ENCODE measurements at places on chromosomes 5 and 9.

DNA sequence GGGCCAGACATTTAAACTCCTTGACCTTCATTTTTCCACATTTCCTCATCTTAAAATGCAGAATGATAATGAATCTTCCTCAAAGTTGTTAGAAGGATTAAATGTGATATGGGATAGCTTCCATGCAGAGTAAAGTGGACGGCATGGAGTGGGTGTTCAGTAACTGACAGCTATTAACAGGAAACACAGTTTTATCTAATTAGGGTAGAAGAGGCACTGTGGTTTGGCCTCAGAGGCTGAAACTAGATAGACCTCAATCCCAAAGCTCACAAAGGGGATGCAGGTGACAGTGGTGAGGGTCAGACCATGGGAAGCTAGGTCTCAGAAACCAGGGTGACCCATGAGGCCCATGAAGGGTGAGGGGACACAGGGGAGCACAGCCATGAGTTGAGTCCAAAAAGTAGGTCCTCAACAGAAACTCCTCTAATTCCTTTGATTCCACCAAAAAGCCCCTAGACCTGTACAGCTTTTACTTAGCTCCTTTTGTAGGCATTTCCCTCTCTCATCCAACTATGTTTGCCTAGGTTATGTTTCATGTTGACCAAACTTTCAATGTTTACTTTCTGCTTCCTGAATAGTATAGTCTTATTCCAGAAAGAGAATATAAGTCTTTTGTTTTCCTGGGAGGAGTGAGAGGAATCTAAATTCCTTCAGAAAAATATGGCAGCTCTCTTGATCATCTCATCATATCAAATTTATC lies 27.9 kb upstream of the GLDC start:
- no peak for DNase-seq

DNA sequence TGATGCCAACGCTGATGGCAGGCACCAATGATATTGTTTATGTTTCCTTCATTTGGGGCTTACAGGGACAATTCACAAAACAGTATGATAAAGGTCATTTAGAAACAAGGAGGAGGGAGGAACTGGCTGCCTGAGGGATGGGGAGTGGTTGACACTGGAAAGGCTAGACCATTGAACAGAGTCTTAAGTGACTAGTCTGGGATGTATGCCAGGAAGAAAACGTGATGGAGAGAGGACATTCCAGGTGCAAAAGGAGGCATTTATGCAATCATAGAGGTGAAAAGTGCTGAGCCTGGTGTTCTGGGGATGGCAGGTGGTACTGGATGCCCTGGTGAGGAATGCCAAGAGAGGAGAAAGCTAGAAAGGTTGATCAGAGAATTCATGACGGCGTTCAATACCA lies 153.4 kb downstream of the ZNF462 start:
- no peak for DNase-seq

DNA sequence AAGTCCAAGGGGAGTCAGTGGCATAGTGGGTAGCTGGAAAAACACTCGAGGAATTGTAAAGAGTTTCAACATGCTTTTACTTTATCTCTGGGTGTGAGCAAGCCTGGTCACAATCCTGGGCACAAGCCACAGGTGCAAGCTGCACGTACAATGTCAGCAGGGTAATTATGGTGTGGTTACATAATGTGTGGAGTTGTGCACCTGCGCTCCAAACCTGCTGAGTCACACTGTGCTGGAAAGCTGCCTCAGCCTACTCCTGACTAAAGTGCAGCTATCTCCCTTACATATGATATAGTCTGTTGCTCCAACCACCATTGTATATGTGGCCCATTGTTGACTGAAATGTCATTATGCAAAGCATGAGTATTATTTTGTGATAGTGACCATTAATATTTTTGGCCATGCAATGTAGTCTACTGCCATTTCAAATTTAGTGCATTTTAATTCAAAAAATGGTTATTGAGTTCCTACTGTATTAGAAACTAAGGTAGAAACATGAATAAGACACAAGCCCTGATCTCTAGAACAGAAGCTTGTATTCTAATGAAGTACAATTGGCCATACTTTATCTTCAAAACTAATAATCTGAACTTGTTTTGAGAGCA lies 160.9 kb upstream of the SLC30A5 start:
- DNase-seq: no peak

DNA sequence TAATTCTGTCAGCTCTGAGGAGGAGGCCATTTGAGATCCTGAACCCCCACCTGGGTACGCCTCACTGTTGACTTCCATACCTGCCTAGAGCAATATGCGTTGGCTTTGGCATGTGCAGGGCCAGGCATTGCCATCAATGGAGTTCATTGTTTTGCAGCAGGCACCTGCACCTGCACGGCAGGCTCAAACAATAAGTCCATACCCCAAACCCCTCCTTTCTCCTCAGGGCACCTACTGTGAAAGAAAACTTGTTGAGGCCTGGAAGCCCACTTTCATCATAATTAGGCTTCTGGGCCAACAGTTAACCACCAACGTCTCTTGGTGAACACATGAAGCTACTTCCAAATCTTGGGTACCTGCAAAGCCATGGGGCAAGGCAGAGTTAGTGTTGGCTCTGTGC lies 238.7 kb downstream of the NFIB start:
- DNase-seq: no peak

DNA sequence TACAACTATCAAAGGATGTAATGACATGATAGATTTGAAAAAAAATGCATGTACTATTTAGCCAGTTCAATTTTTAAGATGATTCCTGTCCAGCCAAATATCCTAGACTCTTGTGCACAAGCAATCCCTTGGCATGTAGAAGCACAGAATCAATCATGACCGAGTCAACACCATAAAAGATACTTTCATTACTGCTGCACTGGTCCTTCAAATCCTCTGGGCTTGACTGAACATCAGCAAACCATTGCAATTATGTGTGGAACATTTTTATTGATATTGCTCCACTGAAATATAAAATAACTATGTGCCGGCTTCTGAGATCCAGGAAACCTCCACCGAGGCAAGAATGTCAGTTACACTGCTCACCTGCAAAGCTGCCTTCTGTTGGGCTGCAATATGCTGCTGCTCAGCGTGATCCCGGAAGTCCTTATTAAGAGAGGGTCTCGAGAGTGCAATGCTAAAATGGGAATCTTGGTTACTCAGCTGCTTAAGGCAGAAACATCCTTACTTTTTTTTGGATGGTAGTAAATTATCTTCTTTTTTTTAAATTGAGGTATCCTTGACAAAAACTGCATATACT lies 28.7 kb downstream of the INIP start:
- no peak for DNase-seq

DNA sequence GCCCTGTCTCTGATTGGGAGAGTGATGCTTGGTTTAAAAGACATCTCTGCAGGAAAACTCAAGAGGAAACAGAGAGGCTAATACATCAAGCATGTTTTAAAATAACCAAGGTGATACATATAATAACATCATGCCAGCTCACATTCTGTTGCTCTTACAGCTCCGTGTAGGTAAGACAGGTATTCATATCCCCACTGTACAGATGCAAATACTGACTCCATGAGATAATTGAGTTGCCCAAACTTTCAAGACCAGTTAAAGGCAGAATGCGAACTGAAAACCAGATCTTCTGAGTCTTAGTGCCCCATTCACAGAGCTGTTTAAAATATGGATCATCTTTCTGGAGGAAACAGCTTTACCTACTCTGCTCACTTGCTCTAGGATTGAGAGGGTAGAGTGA lies 214.0 kb downstream of the PIK3R1 start:
- DNase-seq: no peak

DNA sequence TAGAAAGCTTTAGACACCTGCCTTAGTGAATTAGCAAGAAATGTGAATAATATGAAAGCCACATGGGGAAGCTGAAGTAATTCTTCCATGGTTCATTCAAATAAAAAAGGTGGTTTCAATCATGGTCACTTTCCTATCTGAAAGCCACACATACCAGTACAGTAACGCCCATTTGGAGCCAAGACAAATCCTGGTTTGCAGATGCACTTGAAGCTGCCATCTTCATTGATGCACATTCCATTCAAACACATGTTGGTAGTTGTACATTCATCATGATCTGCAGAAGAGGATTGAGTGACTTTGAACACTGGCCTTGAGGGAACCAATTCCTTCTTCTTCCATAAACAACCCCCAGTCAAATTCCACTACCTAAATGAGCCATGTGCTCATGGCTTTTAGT lies 161.5 kb downstream of the FBN2 start:
- DNase-seq: no peak

GRCh38 chr5:164708831-164709230 lies 1203.4 kb downstream of the MAT2B start:
- no peak for DNase-seq

DNA sequence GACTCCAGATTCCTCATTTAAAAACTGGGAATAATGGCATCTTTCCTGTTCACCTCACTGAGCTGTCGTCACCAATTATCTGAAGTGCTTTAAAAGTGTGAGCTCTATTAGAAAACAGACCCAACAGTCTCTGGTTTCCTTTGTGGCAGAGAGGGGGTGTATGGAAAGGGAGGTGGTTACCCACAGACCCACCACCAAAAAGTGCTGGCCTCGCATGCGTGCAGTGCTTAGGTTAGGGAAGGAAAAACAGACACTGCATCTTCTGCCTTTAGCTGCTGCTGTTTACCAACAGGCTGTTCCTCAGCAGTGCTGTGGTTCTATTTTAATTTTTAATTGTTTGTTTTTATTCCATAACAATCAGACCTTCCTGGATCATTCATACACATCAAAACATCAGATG lies 249.6 kb downstream of the PIK3R1 start:
- no peak for DNase-seq

DNA sequence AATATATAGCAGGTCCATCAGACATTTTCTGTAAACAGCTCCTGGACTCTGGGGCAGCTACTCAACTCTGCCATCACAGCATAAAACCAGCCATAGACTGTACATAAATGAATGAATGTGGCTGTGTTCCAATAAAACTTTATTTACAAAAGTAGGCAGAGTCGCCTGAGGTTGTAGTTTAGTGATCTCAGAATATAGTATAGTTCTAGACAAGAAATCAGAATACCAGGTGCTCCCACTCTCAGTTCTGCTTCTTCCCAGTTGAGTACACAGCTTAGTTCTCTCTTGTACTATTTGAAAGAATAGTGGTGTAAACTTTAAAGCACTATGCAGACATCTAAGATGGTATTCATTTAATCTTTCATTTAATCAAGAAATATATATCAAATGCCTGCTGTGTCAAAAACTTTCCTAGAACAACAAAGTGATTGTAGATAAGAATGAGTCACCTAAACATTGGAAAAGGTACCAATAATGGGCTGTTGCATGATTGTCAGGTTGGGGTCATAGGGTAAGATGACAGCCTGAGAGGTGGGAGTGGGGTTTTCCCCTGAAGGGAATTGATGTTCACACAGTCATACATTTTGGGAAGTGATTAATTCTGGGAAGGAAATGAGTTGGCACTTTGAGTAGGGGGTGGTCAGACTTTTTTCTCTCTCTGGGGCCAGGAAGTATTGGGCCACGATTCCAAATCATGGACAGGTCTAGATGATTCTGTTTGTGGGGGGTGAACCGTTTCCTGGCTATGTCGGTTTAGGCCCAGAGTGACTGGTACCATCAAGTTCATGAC lies 37.0 kb downstream of the TNFSF8 start:
- DNase-seq: no peak

DNA sequence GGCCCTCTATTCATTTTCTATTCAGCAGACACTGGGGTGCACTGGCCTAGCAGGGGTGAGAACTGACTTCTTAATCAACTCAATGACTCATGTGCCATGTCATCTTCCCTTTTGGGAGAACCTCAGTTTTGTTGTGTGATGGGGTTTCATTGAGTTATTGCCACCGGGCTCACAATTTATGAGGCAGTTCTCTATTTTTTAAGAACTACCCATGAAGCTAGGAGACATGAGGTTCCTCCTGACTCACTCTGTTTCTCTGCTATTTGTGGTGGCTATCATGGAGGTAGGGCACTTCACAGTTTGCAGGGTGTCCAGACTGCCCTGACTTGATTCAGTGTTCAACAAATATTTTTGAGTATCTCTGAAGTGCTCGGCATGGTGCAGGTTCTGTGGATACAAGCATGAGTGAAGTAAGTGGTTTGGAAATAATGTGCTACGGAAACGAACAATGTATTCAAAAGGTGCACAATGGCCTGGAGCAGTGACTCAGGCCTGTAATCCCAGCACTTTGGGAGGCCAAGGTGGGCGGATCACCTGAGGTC lies 39.3 kb downstream of the SPARC start:
- no peak for DNase-seq

GRCh38 chr9:131888923-131889322 lies 149.0 kb upstream of the RAPGEF1 start:
- no peak for DNase-seq

- DNase-seq: no peak
Observed at GRCh38 chr5:139315056-139315615, 21.6 kb downstream of the MATR3 start.

DNA sequence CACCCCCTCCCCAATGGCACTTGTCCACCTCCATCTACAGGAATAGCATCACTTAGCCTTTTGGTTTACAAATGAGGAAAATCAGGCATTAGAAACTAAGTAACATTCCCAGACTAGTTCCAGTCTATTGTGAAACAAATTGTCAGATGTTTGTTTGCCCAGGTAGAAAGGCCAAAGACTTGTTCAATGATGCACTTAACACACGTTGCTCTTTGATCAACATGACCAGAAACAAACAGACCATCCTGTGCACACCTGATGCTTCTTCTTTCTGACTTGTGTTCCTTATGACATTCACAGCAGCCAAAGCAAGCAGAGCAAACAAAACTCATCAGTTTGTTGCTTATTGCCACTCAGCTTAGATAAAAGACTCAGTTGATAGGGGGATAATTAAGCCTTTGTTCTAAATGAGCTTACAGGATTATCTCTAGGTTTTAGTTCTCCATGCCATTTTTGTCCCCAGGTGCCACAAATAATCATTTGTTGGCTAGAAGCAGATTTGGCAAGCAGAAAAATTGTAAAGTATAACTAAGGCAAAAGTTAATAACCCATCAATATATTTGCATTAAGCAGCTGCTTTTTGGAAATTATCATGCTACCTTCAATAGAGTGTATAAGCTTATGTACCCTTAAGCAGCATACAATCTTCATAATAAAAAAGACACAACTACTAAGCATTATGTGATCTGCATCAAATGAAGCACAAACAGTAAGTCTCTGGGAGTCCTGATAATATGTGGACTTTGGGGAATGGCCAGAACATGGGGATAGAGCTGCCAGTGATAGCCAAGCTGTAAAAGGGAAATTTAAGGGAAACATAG lies 26.3 kb upstream of the FST start:
- no peak for DNase-seq

GRCh38 chr9:8224381-8224801 lies 424.8 kb upstream of the DMAC1 start:
- no peak for DNase-seq

- DNase-seq: no peak
Observed at GRCh38 chr5:38189081-38189504, 69.3 kb upstream of the EGFLAM start.
